ENCODE measurements at places on chromosomes 5 and 9.

GRCh38 chr9:130786526-130786925, 48.5 kb upstream of the ABL1 start:
- no peak for DNase-seq

- DNase-seq = no peak
Measured at GRCh38 chr5:74638970-74639806, 1.3 kb downstream of the ENC1 start.

GRCh38 chr9:124780757-124781151, 3.8 kb downstream of the OLFML2A start:
- no peak for DNase-seq

GRCh38 chr5:2471152-2471879, 280.2 kb downstream of the IRX2 start:
- DNase-seq = no peak

GRCh38 chr5:20972419-20972925, 984.5 kb upstream of the CDH18 start:
- DNase-seq = no peak

GRCh38 chr5:112878760-112879159, 17.7 kb downstream of the SRP19 start:
- DNase-seq = peak; percentile 38

- DNase-seq = no peak
Measured at GRCh38 chr5:133773247-133774202, 161.2 kb upstream of the FSTL4 start.

DNA sequence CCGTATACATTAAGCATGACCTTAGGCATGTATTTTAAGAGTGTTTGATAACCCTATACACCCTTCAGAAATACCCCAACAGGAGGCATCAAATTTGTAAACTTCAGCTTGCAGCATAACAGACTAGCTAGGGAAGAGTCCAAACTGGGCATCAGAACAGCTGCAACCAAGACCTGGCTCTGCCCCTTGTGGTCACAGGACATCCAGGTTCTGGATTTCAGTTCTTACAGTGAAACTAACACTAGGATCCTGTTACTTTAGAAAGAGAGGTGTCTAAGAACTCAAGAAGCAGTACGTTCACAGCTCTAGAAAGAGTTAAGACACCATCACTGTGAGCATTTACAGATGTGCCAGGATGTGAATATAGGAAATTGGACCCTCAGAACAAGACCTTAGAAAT, 229.8 kb downstream of the BNC2 start:
- no peak for DNase-seq

DNA sequence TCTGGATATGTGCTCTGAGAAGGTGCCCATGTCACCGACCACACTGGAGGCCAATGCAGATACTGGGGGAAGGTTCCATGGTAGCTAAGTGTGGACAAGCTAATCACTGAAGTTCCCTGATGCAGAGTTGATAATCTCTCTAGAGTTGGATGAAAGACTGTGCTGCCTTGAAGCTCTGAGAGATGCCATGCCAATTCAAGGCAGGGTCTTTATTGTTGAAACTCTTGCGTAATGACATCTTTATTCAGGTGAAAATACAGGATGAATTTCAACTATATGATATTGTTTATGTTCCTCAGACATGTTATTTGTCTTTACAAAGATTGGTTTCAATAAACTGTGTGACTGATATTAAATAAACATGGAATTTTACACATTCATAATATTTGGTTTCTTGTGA, 167.6 kb upstream of the TMEM161B start:
- no peak for DNase-seq

GRCh38 chr9:88925481-88925880, 65.8 kb upstream of the S1PR3 start:
- DNase-seq = no peak
